ENCODE measurements at places on chromosomes 2 and 18. TPM values are rescaled to one million over a fixed set of nuclear protein-coding genes. Genes with fewer than 3 reads are reported as not detected.

Gene ZNF892
- 7.1 TPM for polyA plus RNA-seq

Gene UGT1A4
- polyA plus RNA-seq: 0.25 TPM

GRCh38 chr2:227351639-227352038 lies 26.6 kb downstream of the MFF start:
- DNase-seq: no peak

GRCh38 chr2:32614084-32614483 lies 13.8 kb upstream of the TTC27 start:
- no peak for DNase-seq

DNA sequence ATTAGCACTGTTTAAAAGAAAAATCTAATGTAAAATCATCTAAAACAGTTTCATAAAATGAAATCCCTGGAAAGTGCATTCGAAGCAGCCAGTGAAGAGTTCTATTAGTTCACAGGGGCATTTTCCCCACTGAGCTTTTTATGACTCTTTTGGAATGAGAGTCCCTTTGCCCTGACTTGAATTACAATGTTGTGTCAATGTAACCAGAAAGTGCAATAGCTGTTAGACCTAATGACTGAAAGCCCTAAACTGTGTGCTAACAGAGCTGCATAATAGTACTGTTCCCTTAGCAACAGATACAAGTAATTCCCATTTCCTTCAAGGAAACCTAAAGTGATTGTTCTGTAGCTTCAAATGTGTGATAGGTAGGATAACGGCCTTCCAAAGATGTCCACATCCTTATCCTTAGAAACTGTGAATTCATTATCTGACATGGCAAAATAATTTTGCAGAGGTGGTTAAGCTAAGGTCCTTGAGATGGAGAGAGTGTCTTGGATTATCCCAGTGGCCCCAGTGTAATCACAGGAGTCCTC lies 134.4 kb downstream of the L3MBTL4 start:
- DNase-seq: no peak

- DNase-seq: no peak
Observed at GRCh38 chr18:53152476-53152875, 812.5 kb downstream of the DCC start.

- no peak for DNase-seq
Observed at GRCh38 chr2:60556576-60557485, 3.4 kb upstream of the BCL11A start.

All from testis (tissue), 5 donors.